ENCODE measurements at places on chromosomes 1 and 21. TPM values are rescaled to one million over a fixed set of nuclear protein-coding genes. Genes with fewer than 3 reads are reported as not detected.

ZP4 gene
- total RNA-seq = not detected

GRCh38 chr1:226637147-226637935 is 88.8 kb downstream of the STUM start:
- no peak for DNase-seq

- DNase-seq = no peak
Measured at GRCh38 chr1:31084782-31085569, 19.5 kb upstream of the PUM1 start.

DNA sequence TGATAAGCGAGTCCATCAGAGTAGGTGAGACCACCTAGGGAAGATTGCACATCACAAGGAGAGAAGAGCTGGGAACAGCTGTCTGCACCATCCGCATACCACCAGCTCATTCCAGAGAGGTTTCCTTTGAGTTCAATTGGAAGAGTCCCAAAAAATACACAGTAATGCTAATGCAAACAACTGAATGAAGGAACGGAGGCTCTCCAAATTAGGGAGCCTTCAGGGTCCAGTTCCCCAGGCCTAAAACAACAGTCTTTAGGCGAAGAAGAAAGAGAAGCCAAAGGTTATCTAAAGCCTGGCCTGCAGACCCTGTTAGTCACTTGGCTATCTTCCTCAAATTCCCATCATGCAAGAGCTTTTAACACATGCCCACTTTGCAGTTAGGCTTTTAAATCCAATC is 246.4 kb downstream of the PBX1 start:
- no peak for DNase-seq

GRCh38 chr1:167862432-167863076 is 51.4 kb downstream of the ADCY10 start:
- no peak for DNase-seq

- no peak for DNase-seq
Measured at GRCh38 chr21:35603494-35603893, 456.8 kb downstream of the SETD4 start.

GRCh38 chr1:91799159-91799558 is 86.8 kb downstream of the TGFBR3 start:
- DNase-seq = no peak

- DNase-seq = no peak
Measured at GRCh38 chr1:55636696-55637095, 421.5 kb upstream of the USP24 start.

DNA sequence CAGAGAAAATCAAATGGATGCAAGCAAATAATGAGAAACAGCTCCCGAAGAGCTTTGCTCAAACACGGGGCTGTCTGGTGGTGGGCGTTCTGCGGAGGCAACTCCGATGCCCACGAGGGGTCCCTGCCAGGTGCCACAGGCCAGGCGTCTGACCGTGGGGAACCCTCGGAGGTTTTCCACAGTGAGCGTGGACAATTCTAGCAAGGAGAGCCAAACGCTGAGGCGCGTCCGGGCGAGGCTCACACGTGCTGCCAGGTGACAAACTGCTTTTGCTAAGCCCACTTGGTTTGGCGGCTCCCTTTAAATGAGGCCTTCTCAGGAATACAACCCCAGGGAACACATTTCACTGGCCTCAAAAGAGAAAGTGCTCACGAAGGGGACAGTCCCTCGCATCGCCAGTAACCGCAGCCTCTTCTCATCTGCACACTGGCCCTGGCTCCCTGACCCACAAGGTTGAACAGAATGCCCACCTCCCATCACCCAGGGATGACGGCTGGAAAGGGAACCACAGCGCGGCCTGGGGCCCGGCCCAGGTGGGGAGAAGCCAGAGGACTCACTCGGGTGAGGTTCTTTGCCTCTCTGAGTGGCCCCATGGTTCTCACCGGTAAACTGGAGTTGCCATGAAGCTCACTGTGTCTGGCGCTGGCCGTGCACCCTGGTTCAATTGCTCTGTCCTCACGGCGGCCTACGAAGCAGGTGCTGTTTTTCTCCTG is 97.4 kb downstream of the PRDM16 start:
- DNase-seq = no peak

RAP1GAP gene
- total RNA-seq = not detected

- no peak for DNase-seq
Measured at GRCh38 chr1:61842863-61843514, 100.7 kb downstream of the PATJ start.

GRCh38 chr1:50427818-50428779 is 4.9 kb upstream of the DMRTA2 start:
- no peak for DNase-seq

ITSN1 gene
- total RNA-seq = 33.1 TPM

GRCh38 chr21:44820851-44821250 is 3.0 kb upstream of the SUMO3 start:
- DNase-seq = no peak

ASCL5 gene
- not detected for total RNA-seq

MTARC1 gene
- total RNA-seq = 1.3 TPM

- DNase-seq = no peak
Measured at GRCh38 chr1:6691507-6691906, 10.1 kb downstream of the DNAJC11 start.

DNA sequence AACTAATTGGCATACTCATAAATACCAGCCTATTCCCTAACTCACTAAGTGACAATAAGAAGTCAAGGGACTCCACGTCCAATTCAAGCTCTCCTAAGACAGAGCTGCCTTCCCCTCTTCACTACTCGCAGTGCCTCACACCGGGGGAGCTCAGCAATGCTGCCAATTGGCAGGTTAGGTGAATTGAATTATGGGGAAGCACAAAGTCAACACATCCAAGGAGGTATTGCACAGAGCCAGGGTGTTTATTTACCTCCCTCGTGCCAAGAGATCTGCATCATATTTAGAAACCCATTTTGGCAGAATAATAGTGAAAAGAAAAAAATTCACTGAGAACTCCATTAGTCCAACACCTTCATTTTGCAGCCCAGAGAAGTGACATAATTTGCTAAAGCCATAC is 20.4 kb upstream of the TNR start:
- no peak for DNase-seq

DNA sequence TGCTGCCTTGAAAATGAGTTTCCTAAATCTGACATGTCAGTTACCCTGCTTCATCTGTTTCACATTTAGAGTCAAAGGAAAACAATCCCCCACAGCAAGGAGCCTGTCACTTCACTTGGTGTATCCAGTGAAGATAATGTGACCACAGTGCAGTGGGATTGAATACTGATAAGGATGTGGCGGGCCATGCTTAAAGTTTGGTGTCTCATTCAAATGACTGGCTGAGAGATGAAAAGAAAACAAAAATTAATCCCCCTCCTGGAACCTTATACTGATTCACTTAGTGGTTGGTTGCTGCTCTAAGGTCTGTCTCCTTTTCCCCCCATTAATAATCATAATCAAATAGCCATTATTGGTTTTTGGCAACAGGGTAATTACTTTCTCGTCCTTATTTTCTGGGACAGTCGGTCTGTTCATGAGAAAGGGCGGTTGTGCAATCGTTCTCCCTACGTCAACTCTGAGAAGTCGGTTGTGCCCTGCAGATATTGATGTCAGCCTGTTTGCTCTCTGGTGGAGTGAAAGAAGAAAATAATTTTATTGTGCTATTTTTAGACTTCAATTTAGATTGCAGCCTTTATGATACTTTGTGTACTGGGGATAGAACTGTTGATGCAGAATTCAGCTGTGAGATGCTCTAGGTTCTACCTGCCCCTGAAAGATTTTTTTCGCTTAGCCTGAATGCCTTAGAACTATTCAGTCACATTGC is 360.2 kb downstream of the DISC1 start:
- no peak for DNase-seq

GRCh38 chr1:3586986-3587759 is 24.1 kb downstream of the MEGF6 start:
- no peak for DNase-seq

DNA sequence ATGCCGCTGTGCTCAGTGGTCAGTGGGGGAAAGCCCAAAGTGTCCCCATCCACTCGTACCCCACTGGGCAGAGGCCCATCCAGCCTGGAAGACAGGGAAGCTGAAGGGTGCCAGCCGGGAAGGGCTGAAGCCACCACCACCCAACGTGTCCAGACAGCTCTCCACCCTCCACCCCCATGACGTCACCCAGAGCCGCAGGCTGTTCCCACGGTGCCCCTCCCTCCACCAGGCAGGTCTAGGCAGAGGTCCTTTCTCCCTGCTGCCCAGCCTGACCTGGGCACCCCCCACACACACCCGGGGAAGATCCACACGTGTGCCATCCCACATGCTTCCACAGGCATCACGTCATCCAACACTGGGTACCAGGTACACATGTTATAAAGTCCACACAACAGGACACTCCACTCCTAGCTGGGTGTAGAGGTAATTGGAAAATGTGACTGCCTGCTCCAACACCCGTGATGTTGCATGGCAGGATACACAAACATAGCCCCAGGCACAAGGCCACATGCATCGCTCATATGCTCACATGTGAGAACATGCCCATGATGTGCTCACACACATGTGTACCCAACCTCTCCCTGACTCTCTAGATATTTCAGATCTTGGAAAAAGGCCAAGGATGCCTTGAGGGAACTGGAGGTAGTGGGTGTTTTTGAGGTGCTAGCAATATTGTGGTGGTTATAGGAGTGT is 5.1 kb upstream of the ARHGAP30 start:
- DNase-seq = no peak

FYB2 gene
- total RNA-seq = 14.2 TPM

- DNase-seq = no peak
Measured at GRCh38 chr1:209109001-209109785, 474.3 kb upstream of the CAMK1G start.

- no peak for DNase-seq
Measured at GRCh38 chr21:20443558-20444155, 554.6 kb upstream of the NCAM2 start.

DNA sequence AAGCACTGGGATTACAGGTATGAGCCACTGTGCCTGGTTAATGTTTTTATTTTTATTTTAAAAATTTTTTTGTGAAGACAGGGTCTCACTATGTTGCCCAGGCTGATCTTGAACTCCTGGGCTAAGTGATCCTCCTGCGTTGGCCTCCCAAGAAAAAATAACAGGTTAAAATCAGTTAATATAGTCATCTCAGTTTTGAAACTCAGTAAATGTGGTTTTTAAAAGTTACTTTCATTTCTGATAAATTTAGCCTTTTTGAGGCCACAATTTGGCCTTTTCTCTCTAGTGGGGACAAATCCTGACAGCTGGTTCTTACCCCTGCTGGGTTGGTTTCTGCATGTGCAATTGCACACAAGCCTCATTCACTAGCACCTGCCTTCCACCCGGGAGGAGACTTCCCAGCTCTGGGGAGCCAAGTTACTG is 13.3 kb downstream of the PMF1 start:
- DNase-seq = no peak

GRCh38 chr1:79055856-79056255 is 49.3 kb upstream of the ADGRL4 start:
- DNase-seq = no peak

GRCh38 chr1:221606256-221606655 is 135.6 kb downstream of the DUSP10 start:
- DNase-seq = no peak

DNA sequence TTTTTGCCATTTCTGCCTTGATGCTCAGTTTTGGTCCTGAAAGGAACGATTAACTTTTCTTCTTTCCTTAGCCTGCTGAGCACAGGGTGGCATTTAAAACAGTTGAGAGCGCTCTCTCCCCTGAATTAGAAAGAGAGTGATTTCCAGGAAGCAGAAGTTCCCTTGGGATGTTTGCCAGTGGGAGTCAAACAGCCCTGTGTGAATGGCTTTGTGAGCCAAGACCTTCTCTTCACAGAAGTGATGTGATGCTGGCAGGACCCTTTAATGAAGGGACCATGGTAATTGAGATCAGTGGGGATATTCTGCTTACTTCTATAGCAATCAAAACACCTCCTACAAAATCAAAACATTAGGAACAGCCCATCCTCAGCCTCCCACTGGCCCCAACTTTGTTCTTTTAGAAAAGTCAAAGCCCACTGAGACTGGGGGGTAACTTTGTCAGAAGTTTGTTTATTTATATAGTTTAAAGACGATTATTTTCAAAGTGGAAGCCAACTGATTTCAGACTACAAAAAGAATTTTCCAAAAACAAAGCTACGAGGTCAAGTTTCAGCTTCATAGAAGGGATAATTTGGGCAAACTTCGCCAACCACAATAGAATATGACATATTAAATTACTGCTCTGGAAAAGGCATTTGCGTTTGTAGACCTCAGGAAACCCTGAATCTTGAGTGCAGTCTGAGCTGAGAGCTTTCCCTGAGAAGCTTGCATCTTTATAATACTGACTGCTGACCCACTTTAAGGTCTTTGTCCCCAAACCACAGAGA is 122.7 kb downstream of the GABPA start:
- no peak for DNase-seq

DNA sequence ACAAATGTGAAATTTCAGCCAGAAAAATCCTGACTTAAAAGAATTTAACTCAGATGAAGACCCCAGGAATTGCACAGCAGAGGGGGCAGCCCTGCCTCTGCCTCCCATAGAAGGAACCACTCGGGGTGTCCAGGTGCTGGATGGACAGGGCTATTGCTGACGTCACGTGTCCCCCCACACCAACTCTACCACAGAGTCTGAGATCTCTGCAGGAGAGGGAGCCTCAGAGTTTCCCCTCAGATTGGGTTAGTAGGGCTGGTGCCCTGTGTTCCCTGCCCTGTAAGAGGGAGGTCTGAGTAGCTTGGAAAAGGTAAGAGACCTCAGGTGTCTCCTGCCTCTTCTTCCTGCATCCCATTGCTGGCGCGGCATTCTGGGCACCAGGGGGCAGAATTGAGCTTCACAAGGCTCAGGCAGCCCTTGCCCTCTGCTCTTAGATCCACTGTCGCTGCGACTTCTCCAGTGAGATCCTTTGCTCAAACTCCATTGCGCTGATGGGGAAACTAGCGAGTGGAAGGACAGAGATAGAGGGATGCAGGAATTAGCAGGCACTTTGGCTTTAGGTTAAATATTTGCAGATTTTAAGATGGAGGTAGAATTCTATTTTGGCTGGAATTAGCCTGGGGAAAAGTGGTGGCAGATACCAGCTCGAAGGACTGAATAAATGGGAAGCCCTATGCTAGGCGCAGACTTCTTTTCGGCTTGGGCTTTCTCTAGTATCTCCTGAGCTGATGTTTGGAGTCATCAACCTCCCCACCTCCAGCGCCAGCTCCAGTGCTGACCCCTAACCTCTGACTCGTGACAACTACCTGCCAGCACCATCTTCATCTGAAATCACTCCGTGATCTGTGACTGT is 42.8 kb upstream of the DMBX1 start:
- DNase-seq = peak; percentile 35

NKAIN1 gene
- total RNA-seq = 3.6 TPM

- no peak for DNase-seq
Measured at GRCh38 chr1:222068937-222069336, 327.0 kb upstream of the DUSP10 start.

GFI1 gene
- not detected for total RNA-seq

- peak; percentile 59 for DNase-seq
Measured at GRCh38 chr1:56074007-56074651, 505.2 kb downstream of the PLPP3 start.

DNA sequence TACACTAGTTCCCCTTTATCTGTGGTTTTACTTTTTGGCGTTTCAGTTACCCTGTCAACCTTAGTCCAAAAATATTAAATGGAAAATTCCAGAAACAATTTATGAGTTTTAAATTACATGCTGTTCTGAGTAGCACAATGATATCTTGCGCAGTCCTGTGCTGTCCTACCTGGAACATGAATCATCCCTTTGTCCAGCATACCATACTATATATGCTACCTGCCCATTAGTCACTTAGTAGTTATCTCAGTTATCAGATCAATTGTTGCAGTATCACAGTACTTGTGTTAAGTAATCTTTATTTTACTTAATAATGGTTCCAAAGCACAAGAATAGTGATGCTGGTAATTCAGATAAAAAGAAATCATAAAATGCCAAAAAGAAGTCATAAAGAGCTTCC is 52.7 kb downstream of the AGBL4 start:
- no peak for DNase-seq

- DNase-seq = no peak
Measured at GRCh38 chr1:205054013-205054412, 11.0 kb downstream of the CNTN2 start.

All from gastrocnemius medialis (tissue), 4 donors.